ENCODE measurements at places on chromosomes 7 and 10.

- DNase-seq = no peak
Measured at GRCh38 chr7:141792526-141792925, 2.5 kb downstream of the TAS2R5 start.

GRCh38 chr10:64576497-64576896, 1055.3 kb downstream of the REEP3 start:
- DNase-seq = no peak

DNA sequence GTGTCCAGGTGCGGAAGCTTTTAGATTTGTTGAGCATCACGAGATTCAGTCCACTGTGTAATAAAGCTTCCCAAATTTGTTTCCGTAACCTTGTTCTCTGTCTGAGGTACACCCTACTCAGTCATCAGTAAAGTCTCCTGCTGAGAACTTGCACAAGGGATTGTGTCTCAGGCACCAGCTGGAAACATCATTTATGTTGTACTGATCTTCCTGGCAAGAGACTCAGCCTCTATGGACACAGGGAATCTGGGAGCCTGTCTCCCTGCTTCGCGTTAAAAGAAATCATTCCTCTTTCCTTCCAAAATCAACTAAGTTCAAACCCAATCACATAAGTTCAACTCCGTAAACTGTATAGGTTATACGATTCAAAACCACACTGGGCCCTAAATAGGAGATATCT, 336.8 kb downstream of the GPR37 start:
- DNase-seq = no peak

DNA sequence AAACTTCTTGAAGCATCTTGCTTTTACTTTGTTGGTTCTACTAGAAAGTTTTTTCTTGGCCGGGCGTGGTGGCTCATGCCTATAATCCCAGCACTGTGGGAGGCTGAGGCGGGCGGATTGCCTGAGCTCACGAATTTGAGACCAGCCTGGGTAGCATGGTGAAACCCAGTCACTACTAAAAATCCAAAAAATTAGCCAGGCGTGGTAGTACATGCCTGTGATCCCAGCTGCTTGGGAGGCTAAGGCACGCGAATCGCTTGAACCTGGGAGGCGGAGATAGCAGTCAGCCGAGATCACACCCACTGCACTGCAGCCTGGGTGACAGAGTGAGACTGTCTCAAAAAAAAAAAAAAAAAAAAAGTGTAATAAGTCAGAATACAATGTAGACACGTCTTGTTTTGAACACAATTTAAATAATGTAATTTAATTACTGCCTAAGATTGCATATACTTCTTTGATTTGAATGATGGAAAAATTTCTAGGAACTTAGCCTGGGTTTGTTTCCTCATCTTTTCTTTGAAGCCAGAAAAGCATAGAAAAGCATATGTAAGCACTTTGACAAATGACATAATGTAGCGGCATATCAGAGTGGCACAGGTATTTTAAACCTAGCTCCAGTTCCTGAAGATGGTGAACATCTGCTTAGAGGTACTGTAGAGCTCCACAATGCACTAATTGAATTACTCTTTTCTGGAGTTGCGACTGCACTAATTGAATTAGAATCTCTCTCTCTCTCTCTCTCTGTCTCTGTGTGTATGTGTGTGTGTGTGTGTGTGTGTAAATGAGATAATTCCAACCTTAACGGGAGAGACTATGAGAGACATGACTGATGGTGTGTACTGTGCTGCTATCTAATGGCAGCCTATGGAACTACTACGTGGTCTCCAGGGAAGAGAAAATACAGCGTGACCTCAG, 87.8 kb downstream of the BTRC start:
- peak; percentile 32 for DNase-seq

- no peak for DNase-seq
Measured at GRCh38 chr10:53115660-53116059, 343.1 kb upstream of the MBL2 start.

DNA sequence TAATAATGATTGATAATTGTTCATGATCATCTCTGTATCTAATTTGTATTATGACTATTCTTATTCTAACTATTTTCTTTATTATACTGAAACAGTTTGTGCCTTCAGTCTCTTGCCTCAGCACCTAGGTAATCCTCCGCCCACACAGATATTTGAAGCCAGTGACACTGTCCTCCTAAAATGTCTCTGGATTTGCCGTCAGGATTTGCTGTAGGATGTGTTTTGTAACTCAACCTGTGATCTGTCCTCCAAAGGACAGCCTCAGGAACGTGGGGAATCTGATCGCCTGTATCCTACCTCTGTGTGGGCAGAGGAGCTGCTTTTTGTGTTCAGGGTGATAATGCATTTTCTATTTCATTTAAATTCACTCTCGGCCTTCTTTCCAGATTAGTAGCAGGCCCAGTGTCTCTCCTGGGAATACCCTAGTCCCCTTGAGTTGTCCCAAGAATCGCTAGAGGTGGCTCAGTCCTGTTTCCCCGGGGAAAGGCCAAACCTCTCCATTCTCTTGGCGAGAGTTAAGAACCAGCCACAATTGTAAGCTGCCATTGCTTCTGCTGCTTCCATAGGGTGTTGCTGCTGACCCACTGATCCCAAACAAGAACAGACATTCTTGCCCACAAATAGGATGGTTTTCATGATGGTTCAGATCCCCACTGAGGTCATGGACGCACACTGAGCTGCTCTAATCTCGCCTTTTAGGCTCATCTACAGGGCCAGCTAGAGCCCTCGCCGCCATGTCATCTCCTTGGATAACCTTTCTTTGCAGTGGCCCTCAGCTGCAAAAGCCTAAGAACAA, 136.2 kb upstream of the KCNMA1 start:
- no peak for DNase-seq

- DNase-seq = no peak
Measured at GRCh38 chr10:60760711-60761210, 17.5 kb upstream of the CDK1 start.

- no peak for DNase-seq
Measured at GRCh38 chr10:125156196-125156595, 4.2 kb downstream of the CTBP2 start.

- DNase-seq = no peak
Measured at GRCh38 chr7:31073326-31074119, 21.4 kb downstream of the ADCYAP1R1 start.

DNA sequence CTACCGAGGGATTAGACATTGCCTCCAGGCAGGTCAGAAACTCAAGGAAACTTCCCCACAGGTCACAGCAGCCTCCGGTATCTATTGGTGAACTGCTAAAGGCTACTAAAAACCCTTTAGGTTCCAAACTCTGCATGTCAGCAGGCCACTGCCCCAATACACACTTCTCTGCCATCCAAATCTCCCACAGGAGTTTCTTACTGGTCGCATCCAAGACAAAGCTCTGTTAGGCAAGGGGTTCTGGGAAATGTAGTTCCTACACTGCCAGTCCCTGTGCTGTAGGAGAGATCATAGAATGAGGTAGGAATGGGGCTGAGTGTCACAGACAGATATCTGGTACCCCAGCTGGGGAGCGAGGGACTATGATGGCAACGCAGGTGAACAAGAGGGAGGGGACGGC, 757.0 kb upstream of the C7orf33 start:
- no peak for DNase-seq

DNA sequence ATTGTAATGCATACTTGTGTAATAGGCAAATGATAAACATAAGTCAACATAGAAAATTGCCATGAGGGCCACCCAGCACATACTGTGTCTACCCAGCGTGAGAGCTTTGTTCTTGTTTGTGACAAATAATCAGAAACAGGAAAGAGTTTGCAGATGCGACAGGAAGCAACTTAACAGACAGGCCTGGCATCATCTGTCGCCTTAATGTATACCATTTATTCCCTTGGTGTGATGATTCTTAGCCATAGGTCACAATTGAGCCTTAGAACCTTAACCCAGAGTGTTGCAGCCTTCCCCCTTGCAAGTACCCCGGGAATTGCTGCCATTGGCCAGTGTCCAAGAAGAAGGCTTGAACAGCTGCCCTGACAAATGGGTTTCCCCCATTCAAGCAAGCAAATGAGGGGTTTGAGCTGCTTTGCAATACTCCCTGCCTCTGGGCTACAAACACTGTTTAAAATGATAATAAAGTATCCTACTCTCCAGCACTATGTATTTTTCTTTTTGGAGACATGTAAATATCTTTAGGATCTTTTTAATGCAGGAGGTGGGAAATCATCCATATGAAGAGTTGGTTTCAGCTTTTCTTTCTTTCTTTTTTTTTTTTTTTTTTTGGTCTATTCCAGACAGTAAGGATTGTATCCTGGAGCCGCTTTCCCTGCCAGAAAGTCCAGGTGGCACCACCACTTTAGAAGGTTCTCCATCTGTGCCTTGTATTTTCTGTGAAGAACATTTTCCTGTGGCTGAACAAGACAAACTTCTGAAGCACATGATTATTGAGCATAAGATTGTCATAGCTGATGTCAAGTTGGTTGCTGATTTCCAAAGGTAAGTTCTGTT, 80.0 kb downstream of the ZNF277 start:
- no peak for DNase-seq

GRCh38 chr10:11255156-11255555, 237.5 kb downstream of the CELF2 start:
- DNase-seq = no peak

DNA sequence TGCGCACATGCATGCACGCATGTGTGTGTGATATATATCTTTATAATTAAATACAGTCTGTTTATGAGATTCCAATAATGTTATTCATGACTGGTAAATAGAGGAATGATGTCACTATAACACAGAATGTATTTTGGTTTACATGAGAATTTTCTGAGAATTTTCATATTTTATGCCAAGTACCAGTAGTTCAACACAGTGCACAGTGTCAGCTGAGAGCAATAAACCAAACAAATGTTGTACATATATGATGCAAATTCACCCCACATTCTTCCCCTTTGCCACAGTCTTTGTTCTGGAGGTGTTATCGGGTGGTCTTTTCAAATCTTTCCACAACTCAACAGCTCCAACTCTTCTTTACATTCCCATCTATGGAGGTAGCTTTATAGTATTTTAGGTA, 462.2 kb upstream of the GRM3 start:
- no peak for DNase-seq

GRCh38 chr10:1661859-1662437, 75.4 kb downstream of the ADARB2 start:
- no peak for DNase-seq

DNA sequence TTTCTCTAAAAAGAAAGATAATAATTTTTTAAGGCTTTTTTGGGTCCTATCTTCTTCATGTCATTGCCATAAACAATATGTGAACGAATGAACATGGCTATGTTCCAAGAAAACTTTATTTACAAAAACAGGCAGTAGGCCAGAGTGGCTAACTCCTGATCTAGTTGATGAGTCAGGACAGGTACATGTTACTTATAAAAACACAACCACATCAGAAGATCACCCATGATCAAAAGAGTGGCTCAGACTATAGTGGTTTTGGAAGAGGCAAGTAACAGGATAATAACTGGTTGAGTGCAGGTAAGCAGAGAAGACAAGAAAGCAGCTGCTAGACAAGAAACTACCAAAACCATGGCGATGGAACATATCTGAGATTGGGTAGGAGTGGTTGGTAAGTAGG, 468.7 kb downstream of the KCNMA1 start:
- DNase-seq = no peak

DNA sequence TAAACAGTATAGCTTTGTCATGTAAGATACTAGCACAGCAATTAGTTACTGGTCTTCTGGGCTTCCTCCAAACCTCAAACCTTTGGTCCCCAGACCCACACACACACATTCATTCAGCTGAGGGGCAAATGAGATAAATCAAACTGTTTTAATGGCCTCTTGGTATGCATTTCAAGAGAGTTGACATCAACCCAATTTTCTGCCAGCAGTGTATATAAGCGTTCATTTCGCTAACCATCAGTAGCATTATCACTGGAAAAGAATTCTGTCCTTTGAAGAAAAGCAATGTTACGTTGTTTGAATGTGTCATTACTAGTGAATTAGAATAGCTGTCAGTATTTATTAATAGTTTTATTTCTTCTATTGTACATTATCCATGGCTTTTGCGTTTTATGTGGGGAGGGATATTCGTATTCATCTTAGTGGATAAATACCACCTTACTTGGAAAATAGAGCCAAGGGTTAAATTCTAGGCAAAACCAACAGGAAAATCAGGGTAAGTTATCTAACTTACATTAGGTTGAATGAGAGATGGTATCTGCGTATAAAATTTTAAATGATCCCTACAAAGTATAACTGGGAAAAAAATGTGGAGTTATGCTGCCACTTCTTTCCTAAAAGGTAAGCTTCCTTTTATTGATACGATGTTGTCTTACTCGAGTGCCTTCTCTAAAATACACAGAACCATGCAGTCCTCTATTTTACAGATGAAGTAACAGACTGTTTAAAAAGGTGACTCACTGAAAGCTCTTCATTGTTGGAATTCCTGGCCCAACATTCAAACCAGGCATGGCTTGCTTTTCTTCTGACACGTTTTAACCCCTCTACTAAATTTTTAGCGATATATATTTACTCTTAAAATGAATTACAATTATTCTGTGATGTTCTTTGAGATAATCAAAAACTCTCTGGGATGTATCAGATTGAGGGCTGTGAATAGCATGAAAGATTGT, 2.0 kb upstream of the ZMYND11 start:
- no peak for DNase-seq

DNA sequence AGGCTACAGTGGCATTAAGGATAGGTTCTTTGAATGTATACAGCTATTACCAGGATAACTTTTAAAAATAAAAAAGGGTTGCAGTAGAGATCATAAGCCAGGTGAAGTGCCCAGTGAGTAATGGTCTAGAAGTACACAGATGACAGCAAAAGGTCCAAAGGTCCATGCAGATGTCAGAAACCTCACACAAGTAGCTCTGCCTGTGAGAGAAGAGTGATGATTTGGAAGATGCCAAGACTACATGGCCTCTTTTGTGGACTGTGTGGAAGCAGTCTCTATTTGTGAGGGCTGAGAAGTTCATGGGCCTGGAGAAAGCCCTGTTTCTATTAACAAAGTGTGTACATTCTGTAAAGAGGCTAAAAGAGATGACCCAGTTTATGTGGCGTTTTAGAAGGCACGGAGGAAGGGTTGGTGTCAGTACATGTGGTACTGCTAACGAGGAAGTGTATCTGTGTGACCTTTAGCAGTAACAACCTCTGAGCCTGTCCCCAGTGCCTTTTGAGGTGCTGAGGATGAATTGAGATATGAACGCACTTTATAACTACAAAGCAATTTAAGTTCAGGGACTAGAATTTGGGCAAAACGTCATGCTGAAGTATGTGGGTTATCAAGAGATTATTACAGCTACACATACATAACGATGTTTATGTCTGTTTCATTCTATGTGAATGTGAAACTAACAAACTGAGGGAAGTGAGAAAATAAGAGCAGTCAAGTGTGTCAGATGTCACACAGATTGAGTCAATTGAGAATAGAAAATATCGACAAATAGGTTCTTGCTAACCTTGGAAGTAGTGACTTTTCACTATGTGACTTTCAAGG, 7.6 kb downstream of the CYCS start:
- DNase-seq = no peak

- DNase-seq = peak; percentile 41
Measured at GRCh38 chr10:16952080-16952479, 134.9 kb upstream of the RSU1 start.

- no peak for DNase-seq
Measured at GRCh38 chr10:68231106-68231816, 652 bp downstream of the ATOH7 start.

Measured in pulmonary artery endothelial cell (primary cell).